ENCODE measurements at places on chromosomes 1 and 21.

DNA sequence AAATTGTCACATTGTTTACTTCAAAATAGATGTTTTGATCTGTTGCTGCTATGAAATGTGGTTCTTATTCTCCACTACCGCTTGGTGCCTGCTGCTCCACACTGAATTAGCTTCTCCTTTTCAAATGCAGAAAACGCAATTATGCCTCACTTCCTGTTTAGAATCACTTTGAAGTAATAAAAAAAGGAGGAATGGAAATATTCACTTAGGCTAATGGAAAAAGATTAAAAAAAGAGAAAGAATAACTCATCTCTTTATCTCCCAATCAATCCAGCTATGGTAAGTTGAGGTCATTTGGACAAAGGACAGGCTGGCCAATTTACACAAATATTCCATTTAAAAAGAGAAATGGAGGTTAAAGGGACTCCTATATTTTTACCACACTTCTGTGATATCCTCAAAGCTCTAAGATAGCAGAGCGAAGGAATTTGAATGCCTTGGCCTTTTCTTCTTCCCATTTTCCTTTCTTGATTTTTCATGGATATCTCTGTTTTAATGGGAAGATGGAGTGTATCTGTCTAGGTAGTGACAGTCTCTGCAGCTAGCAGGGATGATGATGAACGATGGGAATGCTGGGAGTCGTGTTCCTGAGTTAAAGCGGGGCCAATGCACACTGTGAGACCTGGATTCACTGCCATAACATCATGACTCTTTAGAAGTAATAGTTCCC is 35.7 kb downstream of the RGS5 start:
- no peak for DNase-seq

DNA sequence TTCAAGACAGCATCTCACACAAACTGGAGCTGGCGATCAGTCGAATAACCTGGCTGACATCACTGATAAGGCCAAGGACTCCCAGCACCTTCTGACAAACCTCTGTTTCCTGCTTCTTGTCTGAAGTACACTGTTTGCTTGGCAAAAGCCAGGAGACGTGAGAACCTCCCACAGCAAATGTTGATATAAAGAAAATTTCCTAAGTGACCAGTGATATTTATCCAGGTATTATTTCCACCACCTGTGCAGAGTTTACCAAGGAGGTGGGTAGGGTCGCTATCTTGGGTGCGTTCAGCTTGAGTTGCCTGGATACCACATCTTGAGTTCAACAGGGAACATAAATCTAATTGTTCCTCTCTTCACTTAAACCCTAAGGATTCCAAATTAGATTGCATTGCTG is 72.9 kb downstream of the SETD4 start:
- DNase-seq, result no peak

DNA sequence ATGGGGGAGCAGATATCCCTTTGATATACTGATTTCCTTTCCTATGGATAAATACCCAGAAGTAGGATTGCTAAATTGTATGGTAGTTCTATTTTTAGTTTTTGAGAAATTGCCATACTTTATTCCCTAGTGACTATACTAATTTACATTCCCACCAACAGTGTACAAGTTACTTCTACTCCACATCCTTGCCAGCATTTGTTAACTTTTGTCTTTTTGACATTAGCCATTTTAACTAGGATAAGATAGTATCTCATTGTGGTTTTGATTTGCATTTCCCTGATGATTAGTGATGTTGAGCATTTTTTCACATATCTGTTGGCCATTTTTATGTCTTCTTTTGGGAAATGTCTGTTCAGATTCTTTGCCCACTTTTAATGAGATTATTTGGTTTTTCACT is 620.6 kb upstream of the CAMK1G start:
- DNase-seq, result no peak

DNA sequence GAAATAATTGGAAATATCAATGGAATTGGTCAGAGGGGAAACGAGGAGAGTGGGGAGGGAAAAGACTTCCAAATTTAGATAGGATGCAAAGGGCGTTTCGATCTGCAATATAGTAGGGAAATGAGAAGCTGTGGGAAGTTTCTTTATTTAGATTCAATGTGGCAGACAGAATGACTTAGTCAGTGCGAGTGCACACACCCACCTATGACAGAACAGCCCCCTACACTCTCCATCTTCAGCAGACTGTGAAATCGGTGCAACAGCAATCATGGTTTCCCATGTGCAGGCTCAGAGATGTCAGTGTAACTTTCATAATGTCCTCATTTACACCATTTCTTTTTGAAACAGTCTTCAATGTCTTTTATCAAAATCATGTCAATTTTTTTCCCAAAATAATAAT is 46.0 kb downstream of the DIP2A start:
- no peak for DNase-seq

GRCh38 chr1:12142141-12142823 is 24.5 kb upstream of the TNFRSF1B start:
- DNase-seq, result no peak

- no peak for DNase-seq
Observed at GRCh38 chr1:75841421-75841820, 44.7 kb downstream of the MSH4 start.

- no peak for DNase-seq
Observed at GRCh38 chr1:931380-932172, 7.9 kb downstream of the SAMD11 start.

- DNase-seq, result no peak
Observed at GRCh38 chr1:31216016-31216415, 23.7 kb downstream of the NKAIN1 start.

- no peak for DNase-seq
Observed at GRCh38 chr21:41765973-41766882, 624 bp downstream of the RIPK4 start.

- no peak for DNase-seq
Observed at GRCh38 chr1:59481881-59482505, 185.1 kb downstream of the FGGY start.

GRCh38 chr1:109630898-109631512 is 11.4 kb downstream of the AMPD2 start:
- no peak for DNase-seq

- DNase-seq, result no peak
Observed at GRCh38 chr1:207031632-207032264, 808 bp downstream of the C1orf116 start.

DNA sequence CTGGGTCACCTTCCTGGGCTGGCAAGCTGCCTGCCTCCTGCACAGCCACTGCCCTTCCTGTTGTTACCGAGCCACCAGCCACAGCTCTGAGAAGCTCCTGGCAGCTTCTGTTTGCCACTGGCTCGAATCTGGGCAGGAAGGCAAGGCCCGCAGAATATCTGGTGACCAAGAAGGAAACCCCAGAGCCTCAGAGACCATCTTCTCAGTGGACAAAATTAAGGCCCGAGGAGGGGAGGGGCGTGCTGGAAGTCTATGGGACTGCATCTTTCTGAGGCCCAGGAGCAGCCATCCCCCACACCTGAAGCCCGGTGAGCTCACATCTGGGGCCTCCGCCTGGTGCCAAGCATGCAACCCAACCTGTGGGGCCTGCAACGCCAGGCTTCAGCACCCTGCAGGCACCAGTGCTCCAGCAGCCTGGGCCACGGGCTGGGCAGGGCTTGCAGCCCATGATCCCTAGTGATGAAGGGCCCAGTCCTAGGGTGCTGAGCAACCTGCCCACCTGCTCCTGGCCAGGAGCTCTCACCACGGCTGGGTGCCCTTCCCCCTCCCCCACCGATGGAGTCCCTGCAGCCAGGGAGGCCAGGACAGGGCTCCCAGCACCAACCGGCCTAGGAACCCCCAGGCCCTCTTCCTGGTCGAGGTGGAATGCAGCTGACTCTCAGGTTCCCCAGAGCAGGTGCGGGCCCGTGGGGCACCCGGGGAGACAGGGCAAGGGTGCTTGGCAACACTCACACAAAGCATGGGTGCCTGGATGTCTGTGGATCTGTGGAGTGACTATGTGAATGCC is 879 bp downstream of the CPTP start:
- no peak for DNase-seq

GRCh38 chr1:165734906-165735305 is 33.8 kb downstream of the TMCO1 start:
- DNase-seq, result no peak

DNA sequence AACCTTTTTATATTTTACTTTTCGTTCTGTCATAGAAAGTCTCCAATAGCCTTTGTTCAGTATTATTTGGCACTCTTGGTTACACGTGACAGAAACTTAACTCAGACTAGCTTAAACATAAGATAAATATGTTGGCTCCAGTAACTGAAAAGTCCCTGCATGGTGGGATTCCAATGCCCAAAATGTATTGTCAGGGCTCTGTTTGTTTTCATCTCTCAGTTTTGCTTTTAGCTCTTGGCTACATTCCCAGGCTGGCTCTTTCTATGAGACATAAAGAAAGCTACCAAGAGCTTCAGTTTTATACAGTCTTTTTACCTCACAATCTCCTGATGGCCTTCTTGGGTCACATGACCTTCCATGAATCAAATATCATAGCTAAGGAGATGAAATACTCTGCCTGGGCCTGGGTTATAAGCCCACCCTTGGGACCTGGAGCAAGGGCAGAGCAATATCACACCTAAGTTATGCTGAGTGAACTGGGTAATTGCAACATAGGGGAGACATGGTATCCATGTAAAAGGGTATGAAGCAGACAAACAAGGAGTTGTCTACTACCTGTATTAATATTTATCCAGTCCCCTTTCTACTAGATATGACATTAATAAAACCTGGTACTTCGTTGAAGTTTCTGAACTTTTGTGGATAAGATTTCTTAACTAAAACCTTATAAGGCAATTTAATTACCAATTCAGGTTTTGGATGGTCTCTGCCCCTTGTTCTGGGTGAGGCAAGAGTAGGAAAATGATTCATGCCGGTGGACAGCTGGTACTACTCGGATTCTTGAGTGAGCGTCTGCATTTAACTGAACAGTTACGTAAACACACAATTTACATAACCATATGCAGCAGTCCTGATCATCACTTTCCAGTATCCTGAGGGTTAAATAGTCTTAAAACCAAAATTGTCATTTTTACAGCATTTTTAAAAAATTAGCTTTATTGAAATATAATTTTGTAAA is 442.3 kb downstream of the GPATCH2 start:
- DNase-seq, result no peak

DNA sequence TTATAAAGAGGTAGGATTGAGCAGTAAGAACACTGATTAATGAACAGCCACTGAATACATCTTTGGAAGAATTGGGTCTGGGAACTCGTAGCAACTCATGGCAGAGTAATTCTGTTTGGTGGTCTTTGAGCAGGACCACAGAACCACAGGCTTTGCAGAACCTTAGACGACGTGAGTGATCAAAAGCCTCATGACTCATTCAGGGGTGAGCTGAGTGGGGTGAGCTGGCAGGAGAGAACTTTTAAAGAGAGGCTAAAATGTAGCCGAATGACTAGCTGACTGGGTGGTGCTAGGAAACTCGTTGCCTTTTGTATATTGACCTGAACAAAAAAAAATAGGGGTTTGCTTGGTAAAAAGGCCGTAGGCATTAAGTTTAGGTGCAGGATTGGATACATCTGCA is 313.8 kb downstream of the TGFB2 start:
- no peak for DNase-seq

DNA sequence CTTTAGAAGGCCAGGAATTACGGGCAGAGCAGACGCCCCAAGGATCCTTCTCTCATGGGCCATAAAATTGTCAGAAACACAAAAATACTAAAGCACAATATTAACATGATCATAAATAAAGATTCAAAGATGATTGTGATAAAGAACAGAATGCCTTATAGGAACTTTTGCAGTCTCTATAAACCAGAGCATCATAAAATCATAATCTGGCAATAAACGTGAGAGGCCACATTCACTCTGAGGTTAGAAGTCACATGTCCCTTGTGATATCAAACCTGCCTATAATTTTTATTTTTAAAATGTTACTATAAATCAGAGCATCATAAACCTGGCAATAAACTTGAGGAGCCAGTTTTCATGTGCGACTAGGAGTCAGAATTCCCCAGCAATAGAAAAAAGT is 100.5 kb downstream of the ZBTB18 start:
- DNase-seq, result no peak

- no peak for DNase-seq
Observed at GRCh38 chr1:231232870-231233734, 7.9 kb upstream of the GNPAT start.

- no peak for DNase-seq
Observed at GRCh38 chr1:81695741-81696140, 105.0 kb upstream of the ADGRL2 start.

DNA sequence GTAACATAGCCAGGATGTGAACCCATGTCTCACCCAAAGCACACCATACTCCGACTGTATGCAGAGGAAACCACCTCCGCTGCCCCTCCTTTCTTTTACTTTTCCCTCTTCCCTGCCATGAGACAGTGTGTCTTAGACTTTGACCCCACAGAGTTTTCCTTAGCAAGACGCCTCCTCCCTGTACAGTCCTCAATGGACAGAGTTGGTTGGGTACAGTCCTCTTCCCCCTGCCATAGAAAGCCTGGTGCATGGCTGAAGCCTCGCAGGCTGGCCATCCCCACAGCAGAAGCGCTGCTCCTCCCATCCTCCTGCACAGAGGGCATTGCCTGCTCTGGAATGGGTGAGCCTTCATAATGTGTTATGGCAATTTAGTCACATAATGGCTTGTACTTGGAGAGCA is 127.9 kb downstream of the PLPP3 start:
- no peak for DNase-seq

DNA sequence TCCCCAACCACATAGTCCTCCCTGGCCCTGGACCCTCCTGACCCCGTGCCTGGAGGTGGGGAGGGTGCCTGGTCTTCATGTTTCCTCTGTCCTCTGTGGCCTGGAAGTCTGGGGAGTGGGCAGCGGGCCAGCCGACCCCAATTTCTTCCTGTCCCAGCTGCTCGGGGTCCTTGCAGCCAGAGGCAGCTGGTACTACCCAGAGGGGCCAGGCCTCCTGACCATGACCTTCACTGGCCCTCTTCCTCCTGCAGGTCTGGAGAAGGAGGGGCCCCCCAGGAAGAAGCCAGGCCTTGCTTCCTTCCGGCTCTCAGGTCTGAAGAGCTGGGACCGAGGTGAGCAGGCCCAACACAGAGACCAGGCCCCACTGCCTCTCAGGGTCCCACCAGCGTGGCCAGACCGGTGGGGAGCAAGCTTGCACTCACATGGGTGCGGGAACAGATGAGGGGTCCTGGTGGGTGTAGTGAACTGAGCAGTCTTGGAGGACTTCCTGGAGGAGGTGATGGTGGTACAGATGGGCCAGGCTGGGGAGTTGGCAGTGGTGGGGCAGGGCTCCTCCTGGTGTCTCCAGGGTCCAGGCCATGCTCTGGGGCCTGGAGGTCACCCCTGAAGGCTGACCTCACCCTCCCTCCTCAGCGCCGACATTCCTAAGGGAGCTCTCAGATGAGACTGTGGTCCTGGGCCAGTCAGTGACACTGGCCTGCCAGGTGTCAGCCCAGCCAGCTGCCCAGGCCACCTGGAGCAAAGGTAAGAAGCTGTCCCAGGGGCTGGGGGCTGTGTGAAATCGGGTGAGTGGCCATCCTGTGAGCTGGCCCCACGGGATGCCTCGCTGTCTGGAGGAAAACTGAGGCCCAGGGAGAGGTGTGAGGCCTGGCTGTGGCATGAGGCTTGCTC is 32.7 kb downstream of the TRIM11 start:
- DNase-seq, result no peak

- no peak for DNase-seq
Observed at GRCh38 chr1:54813485-54814125, 12.5 kb upstream of the TTC22 start.

All from cortex of kidney (tissue), 1 donor.